DMS 273 treated with DMSO at 0.1 percent for 48 hours (cell line): ENCODE measurements at places on chromosomes 6 and 20.

DNA sequence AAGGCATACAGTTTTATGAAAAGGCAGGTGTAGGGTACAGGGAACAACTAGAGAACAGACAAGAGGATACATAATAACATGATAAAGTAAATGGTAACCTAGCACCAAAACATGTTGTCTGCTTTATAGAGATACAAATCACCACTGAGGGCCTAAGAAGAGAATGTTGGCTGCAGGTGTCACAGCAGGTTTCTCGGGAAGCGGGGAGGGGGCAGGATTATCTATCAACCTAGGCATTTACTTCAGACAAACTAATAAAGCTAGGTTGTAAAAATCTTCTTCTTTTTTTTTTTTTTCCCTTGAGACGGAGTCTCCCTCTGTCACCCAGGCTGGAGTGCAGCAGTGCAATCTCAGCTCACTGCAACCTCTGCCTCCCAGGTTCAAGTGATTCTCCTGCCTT is 22.7 kb downstream of the PIM1 start:
- DNase-seq, result no peak

DNA sequence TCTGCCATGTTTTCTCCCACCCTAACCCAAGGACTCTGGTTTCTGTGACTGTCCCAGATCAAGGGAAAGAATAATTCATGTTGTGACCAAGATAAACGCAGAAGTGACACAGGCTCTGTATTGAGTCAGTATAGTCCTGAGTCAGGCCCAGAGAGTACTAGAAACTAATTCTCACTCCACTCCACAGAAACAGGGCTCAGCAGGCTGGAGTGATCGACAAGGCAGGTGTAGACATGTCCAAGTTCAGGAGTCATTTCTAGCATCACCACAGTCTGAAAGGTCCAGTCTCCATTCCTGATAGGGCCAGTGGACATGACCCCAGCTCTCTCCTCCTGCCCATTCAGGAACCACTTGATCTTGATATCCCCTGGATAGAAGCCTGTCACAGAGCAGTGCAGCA is 2.7 kb downstream of the HLA-DOB start:
- DNase-seq, result no peak

DNA sequence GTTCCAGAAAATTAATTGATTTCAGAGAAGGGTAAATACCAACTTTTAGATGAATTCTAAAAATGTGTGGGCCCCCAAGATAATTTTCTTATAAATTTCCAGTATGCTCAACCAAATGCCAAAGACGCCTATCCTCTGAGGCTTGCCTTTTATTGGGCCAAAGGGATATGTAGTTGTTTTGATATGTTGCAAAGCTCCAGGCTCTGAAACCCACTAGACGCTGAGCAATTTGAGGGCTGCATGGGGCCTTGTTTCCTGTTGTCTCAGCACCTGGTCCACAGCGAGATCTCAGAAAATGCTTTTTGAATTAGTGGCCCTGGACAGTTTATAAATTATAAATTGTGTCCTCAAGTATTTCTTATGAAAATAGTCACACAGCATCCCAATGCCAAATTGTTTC is 397.2 kb downstream of the SAMD5 start:
- no peak for DNase-seq

DNA sequence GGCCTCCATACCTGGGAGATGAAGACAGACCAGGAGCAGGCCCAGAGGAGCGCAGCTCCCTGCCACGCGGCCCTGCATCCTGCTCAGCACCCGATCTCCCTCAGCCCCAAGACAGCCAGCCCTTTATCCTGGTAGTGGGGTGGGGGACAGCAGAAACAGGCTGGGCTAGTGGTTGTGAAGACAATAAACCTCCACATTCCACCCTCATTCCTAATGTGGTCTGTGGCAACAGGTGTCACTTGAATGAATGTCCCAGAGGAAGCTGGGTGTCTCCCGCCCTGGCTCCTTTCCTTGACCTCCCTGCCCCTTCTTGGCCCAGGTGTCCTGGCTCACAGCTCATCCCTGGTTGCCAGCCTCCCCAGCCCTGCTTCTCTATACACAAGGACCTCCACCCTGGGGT is at the start of gene C6orf15:
C6orf15 (minus strand) TSS at position 98 of the 400 bp plus-strand sequence; CDS start at position 78, 20 bp downstream.
- no peak for DNase-seq
